ENCODE measurements at places on chromosomes 1 and 21.

GRCh38 chr21:31913182-31913608 is 40.4 kb downstream of the HUNK start:
- DNase-seq: no peak

DNA sequence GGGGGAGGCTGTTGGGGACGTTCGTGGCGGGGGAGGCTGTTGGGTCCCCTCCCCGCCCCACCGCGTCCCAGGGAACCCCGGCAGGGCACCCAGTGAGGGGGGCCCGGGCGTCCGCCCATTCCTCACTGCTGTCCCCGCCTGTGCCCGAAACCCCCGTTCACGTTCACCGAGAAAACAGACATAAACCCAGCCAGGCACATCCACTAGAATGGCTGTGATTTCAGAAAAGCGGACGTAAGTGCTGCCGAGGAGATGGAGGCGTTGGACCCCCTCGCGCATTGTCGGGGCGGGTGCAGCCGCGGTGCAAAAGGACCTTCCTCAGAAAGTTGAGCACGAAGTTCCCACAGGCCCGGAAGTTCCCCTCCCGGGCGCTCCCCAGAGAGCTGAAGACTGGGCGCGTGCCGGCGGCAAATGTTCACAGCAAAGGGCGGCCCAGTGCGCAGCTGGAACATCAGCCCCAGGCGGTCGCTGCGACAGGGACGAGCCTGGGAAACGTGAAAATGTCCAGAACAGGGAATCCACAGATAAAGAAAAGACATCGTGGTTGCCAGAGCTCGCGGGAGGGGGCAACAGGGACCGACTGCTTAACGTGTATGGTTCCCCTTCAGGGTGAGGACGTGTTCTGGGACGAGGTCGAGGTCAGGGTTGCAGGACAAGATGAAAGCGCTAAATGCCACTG is 18.5 kb upstream of the SAMD11 start:
- DNase-seq: peak; percentile 41

DNA sequence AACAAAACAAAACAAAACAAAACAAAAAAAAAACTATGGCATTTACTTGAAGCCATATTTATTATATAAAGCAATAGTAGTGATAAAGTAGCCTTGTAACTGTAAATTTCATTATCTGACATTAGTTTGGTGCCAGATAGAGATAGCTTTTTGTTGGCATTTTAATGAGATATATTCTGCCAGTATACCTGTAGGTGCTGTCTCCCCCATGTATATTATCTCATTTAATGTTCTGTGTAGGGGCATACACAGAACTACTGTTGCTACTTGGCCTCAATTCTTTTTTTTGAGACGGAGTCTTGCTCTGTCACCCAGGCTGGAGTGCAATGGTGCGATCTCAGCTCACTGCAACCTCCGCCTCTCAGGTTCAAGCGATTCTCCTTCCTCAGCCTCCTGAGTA is 67.4 kb downstream of the TMEM200B start:
- no peak for DNase-seq

- DNase-seq: no peak
Observed at GRCh38 chr1:89806616-89807015, 14.2 kb upstream of the LRRC8D start.

GRCh38 chr1:19605967-19606366 is 38.1 kb upstream of the NBL1 start:
- no peak for DNase-seq

DNA sequence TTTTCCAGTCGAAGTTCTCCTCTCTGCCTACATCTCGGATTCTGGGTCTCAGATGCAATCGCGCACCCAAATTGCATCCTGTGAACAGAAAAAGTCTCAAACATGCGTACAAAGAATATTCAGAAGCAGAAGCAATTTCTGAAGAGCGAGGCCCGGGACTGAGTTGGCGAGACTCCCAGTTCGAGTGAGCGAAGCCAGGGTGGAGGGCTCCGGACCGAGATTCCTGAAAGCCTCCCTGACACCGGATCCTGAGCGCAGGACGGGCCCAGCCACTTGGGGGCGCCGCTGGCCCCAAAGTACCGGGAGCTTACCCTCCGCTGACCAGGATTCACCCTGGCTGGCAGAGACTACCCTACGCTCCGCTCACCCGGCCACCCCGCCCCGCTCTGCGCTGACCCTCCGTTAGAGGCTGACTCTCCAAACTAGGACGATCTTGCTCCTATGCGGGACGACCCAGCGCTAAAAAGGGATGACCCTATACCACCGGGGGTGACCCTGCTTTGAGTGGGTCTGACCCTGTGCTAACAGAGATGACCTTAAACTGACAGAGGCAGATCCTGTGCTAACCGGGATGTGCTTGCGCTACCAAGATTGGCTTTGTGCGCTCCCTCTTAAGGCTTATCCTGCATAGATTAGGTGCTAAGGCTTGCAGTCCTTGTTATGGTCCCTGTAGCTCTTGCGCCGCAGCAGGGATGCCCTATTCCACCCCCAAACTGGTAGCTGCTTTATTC is 12.1 kb downstream of the FOXD2 start:
- DNase-seq: peak; percentile 60

GRCh38 chr1:110672001-110672752 is 2.6 kb downstream of the KCNA3 start:
- peak; percentile 72 for DNase-seq

- peak; percentile 61 for DNase-seq
Observed at GRCh38 chr21:46052703-46053651, 44.9 kb upstream of the COL6A2 start.

GRCh38 chr1:30331415-30332065 is 391.8 kb downstream of the MATN1 start:
- no peak for DNase-seq

GRCh38 chr1:71980556-71980955 is 301.8 kb downstream of the NEGR1 start:
- DNase-seq: no peak

GRCh38 chr1:112674986-112675727 is 698 bp downstream of the MOV10 start:
- peak; percentile 64 for DNase-seq

DNA sequence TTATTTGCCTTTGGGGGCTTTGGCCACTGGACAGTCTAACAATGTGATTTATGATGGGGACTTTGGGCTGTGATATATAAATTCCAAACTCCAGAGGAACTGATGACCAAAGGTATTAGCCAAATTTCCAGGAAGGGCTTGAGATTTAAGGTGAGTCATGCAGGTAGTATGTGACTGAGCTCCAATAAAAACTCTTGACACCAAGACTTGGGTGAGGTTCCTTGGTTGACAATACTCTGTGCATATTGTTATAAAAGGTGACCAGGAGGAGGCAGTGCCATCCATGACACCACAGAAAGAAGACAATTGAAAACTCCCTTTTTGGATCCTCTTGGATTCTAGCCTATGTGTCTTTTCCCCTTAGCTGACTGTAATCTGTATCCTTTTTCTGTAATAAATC is 392.7 kb upstream of the LRRC7 start:
- DNase-seq: no peak

DNA sequence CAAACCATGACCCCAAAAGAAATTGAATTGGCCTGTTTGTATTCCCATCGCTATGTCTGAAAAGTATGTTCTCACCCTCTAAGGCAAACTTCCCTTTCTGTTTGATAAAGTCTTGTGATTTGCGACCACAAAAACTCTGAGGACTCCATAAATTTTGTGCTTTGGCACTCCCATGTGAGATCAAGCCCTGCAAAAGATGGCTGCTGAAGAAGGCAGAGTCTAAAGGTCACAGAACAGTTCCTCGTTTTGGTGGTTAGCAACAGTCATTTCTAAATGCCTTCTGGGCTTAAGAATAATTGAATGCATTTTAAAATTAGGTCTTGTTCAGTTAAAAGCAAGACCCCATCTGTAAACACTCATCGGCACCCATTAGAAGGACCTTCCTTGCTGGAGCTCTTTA is 441.6 kb downstream of the OMA1 start:
- no peak for DNase-seq

GRCh38 chr1:59641836-59642235 is 172.9 kb upstream of the HOOK1 start:
- DNase-seq: no peak

GRCh38 chr1:164716992-164717703 is 158.2 kb downstream of the PBX1 start:
- DNase-seq: no peak

- no peak for DNase-seq
Observed at GRCh38 chr21:32240851-32241687, 37.8 kb downstream of the MIS18A start.

- no peak for DNase-seq
Observed at GRCh38 chr1:64984737-64985136, 18.4 kb upstream of the JAK1 start.

DNA sequence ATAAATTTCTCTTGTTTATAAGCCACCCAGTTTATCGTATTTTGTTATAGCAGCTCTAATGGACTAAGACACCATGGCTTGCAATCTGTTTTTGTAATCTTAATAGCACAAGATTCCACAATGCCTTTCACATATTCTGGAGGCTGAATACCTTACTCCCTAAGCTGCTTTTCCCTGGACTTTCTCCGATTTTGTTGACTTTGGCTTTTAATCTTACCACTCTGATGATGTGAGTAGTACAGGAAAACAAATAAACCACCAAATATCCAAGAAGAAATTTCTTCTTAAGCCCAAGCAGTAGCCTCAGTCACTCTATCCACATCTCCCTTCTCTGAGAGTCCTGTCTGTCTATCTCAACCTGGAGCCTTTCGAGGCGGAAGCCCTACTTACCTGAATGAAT is 838.6 kb downstream of the LTN1 start:
- no peak for DNase-seq
